ENCODE measurements at places on chromosomes 5 and 9.

- DNase-seq = no peak
Measured at GRCh38 chr5:61482980-61483379, 150.9 kb downstream of the ZSWIM6 start.

DNA sequence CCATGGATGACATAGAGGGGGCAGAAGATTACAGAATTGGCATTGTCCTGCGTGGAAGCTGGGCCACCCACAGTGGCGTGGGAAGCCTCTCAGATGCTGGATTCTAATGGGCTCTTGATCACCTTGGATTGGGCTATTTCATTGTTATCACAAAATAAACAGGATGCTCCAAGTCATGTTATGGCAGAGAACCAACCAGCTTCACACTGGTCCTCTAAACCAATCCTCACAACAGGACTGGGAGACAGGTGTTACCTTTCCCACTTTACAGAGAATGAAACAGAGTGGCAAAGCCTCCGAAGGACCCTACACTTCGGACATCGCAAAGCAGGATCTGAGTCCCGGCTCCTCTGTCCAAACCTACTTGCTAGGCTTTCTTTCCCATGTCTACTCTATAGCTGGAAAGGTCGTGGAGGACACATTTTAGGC is 455 bp upstream of the SMIM3 start:
- DNase-seq = no peak

- DNase-seq = peak; percentile 11
Measured at GRCh38 chr5:163915481-163915961, 410.1 kb downstream of the MAT2B start.

DNA sequence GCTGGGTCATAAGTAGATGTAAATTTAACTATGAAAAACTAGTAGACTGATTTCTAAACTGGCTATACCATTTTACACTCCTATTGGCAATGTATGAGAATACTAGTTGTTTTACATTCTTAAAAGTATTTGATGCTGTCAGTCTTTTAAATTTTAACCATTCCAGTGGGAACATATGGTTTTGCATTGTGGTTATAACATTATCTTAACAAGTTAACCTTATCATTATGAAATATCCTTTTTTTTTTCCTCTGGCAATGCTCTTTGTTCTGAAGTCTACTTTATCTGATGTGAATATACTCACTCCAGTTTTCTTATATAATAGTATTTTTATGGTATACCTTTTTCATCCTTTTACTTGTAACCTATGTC is 548.9 kb upstream of the CLINT1 start:
- no peak for DNase-seq

DNA sequence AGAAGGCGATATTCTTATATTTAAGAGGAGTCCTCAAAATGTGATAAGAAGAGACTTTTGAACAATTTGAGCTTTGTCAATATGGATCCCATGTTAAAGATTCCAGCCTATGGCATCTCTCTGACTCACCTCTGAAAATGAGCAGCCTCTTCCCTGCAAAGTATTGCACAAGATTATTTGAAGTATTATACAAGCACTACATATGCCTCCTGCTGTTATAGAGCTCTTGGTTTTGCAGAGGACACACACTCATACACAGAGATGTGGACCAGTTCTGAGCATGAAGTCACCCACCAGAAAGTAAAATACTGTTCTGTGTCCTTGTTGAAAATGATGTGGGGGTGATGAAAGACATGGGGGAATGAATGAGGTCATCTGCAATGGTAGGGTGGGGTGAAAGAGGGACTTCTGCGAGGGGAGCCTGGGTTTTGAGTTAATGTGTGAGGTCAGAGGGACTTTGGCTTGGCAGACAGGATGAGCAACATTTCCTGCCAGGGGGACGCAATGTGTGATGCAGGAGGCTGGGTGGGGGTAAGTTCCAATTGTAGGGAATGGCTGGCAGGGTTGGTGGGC is 25.8 kb downstream of the FBXL7 start:
- DNase-seq = no peak

All from hepatocyte (in vitro differentiated cells).